ENCODE measurements at places on chromosomes 6 and 20. TPM values are rescaled to one million over a fixed set of nuclear protein-coding genes. Genes with fewer than 3 reads are reported as not detected.
A peak's percentile ranks its signal among the peaks of the same experiment; 100 is the strongest.

DNA sequence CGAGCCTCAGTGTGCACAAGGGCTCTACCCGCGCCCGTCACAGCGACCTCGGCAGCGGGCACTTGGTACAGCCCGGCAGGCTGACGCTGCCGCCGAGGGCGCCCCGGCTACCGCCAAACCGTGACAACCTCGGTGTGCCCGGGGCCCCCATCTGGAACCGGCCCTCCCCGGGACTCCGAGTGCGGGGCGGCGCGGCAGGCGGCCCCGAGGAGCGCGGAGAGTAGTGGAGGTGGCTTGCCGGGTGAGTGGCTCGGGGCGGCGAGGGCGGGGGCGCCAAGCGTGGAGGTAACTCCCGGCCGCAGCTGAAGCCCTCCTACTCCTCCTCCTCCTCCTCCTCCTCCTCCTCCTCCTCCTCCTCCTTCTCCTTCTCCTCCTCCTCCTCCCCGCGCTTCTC lies at the start of gene ISM1:
Gene ISM1, plus strand, starts transcription at position 371 of the 394 bp plus-strand sequence. CDS start 503 bp downstream, outside the sequence.
- no peaks in the 10 kb centered on the region for H3K4me1 ChIP-seq
- no peak within 1 kb of the TSS for H3K27ac ChIP-seq
- peak; percentile 41 for DNase-seq
- peaks cover 24% of the 10 kb centered on the region for H3K27me3 ChIP-seq
- no peaks in the 10 kb centered on the region for H3K36me3 ChIP-seq

GRCh38 chr6:79431537-79431933 lies 105.7 kb downstream of the LCA5 start:
- H3K4me3 ChIP-seq, result no peak overlapping the region
- H3K4me1 ChIP-seq, result no peaks in the 10 kb centered on the region
- no peaks in the 10 kb centered on the region for H3K27me3 ChIP-seq
- no peaks in the 10 kb centered on the region for H3K36me3 ChIP-seq
- no peak overlapping the region for H3K27ac ChIP-seq

DNA sequence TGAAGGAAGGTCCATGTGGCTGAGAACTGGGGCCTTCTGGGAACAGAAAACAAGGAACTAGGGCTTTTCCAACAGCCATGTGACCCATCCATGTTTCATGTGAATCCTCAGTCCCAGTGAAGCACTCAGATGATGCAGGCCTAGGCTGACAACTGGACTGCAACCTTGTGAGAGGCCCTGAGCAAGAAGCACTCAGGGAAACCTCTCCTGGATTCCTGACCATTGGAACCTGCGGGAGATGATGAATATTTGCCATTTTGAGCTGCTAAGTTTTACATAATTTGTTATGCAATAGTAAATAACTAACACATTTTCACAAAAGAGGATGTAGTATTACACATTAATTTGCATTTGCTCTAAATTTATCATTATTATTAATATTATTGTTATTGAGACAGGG lies 38.4 kb upstream of the HLA-G start:
- H3K27ac ChIP-seq, result no peak overlapping the region
- no peaks in the 10 kb centered on the region for H3K36me3 ChIP-seq
- H3K4me1 ChIP-seq, result no peaks in the 10 kb centered on the region

GRCh38 chr6:42361036-42361435 lies 90.7 kb downstream of the TRERF1 start:
- DNase-seq, result no peak
- H3K4me3 ChIP-seq, result no peak overlapping the region

DNA sequence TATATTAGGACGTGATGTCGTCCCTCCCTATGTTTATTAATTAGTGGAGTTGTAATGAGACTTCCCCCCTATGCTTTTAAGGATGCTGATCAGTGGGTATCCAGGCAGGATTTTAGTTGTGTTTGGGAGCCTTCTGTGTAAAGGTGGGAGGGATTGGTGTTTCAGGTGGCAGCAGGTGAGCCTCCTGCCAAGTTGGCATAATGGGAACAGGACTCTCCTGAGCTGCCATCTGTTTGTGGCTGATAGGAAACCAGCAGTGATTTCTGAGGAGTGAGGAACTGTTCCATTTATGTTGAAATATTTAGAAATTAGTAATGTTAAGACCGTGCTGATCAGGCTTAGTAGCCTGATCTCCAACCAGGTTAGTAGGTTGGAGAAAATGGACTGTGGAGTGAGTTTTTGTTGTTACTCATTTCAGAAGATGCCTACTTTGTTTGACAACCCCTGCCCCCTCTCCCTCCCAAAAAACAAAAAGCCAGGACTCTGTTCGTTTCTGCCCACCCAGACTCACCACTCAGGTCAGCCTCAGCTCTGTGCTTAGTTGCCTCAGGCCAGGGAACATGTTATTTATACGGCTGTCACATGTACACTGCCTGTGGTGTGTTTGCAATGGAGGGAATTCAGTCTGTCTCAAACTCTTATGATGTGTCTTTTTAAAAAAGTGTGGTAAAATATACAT lies 55.4 kb upstream of the TULP4 start:
- no peaks in the 10 kb centered on the region for H3K27me3 ChIP-seq
- no peak overlapping the region for H3K4me3 ChIP-seq
- peaks cover 4% of the 10 kb centered on the region for H3K36me3 ChIP-seq

DNA sequence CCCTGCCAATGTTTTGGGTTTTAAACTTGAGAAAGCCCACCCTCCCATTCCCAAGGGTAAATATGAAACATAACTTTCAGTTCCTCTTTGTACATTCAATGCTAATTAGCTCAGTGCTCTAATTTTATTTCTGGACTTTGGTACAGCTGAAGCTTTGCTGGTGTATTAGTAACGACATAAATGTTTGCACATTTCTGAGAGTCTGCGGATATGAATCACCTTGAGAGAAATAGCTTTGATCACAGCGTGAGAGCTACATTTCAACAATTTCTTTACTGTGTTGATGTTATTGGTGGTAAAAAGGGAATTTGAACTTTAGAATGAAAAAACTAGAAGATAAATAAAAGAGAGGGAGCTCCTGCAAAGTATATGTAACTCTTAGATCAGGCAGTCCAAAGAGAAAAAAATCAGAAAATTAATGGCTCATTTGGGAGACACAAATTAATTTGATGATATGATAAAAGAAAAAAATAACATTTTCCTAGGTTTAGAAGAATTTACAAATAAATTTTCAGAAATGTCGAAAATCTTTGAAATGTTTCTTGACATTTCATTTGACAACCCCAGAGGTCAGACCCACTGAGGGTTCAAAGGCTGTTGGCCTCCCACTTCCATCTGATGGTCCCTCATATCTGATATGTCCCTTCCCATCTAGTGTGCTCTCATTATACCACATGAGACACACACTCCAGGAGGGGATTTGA lies 38.5 kb upstream of the CAP2 start:
- no peaks in the 10 kb centered on the region for H3K27me3 ChIP-seq
- H3K27ac ChIP-seq, result no peak overlapping the region
- no peaks in the 10 kb centered on the region for H3K4me1 ChIP-seq

- no peaks in the 10 kb centered on the region for H3K36me3 ChIP-seq
- no peak for DNase-seq
- no peak overlapping the region for H3K27ac ChIP-seq
- H3K4me3 ChIP-seq, result no peak overlapping the region
- H3K27me3 ChIP-seq, result no peaks in the 10 kb centered on the region
Measured at GRCh38 chr6:54096811-54097210, 14.4 kb upstream of the MLIP start.

DNA sequence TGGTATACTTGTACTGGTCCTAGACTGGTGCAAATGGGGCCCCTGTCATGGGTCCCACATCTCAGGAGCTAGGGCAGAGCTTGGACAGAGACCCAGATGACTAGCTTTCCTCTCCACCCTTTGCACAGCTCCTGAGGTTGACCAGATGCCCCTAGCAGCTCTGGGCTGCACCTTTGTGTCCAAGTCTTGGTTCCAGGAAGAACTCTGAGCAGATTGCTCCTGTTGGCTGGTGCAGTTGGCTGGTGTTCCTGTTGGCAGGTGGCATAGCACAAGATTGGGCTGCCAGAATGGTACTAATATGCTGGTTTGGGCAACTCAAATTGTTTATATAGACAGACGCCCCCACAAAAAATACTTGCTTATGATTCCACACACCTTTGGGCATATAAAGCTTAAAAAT lies 89.4 kb upstream of the EZR start:
- no peak for DNase-seq
- H3K27ac ChIP-seq, result no peak overlapping the region
- no peak overlapping the region for H3K4me3 ChIP-seq
- H3K36me3 ChIP-seq, result peaks cover 12% of the 10 kb centered on the region
- H3K4me1 ChIP-seq, result peaks cover 8% of the 10 kb centered on the region
- no peaks in the 10 kb centered on the region for H3K27me3 ChIP-seq

DNA sequence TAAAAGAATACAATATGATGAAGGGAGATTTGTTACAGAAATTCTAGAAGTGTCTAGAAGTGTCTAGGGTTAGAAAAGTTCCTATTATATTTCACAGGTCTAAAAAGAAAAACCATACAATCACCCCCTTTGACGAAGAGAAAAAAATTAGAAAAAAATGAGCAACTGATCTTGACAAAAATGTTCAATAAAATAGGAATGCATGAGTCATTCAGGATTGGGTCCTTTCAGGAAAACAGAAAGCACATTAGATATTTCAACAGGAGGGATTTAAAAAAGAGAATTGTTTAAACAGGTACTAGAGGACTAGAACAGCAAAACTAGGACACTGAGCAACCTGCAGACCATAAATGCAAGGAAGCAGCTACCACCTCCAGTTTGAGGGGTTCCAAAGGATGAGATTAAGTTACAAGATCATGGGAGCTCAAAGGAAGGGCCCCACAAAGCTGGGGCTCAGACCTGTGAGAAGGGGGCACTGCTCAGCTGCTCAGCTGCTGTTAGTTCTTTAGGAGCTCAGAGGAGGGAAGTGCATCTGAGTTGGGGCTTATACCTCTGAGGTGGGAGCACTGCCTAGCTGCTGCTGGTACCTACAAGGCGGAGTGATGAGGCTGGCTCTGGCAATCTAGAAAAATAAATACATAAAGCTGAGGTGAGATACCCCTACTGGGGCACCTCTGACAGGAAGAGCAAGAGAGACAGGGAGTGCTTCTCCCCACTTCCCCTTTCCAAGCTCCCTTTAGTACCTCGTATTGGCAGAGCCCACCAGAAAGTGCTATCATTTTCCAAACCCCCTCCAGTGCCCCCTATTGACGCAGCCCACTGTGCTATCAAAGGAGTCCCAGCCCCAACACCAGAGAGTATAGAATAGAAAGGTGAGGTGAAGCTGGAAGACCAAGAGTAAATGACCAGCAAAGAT lies 27.1 kb upstream of the BEND6 start:
- no peaks in the 10 kb centered on the region for H3K27me3 ChIP-seq
- DNase-seq, result peak; percentile 37
- no peaks in the 10 kb centered on the region for H3K36me3 ChIP-seq
- H3K4me3 ChIP-seq, result no peak overlapping the region

- H3K27ac ChIP-seq, result no peak overlapping the region
- DNase-seq, result peak; percentile 66
- H3K36me3 ChIP-seq, result peaks cover 71% of the 10 kb centered on the region
- H3K4me3 ChIP-seq, result no peak overlapping the region
- H3K27me3 ChIP-seq, result no peaks in the 10 kb centered on the region
Measured at GRCh38 chr6:167238146-167238693, 52.9 kb upstream of the UNC93A start.

- no peak overlapping the region for H3K4me3 ChIP-seq
- no peak for DNase-seq
- H3K36me3 ChIP-seq, result peaks cover 11% of the 10 kb centered on the region
- H3K27ac ChIP-seq, result no peak overlapping the region
- H3K27me3 ChIP-seq, result no peaks in the 10 kb centered on the region
- peaks cover 14% of the 10 kb centered on the region for H3K4me1 ChIP-seq
Measured at GRCh38 chr6:2663123-2663522, 87.6 kb downstream of the MYLK4 start.

GRCh38 chr6:110876806-110877564 lies 2.4 kb downstream of the AMD1 start:
- H3K27ac ChIP-seq, result no peak overlapping the region
- peaks cover 15% of the 10 kb centered on the region for H3K36me3 ChIP-seq
- DNase-seq, result no peak
- peak overlapping the region; percentile 97 for H3K4me3 ChIP-seq
- H3K27me3 ChIP-seq, result no peaks in the 10 kb centered on the region

- H3K27ac ChIP-seq, result no peak overlapping the region
- H3K27me3 ChIP-seq, result no peaks in the 10 kb centered on the region
- DNase-seq, result no peak
- no peaks in the 10 kb centered on the region for H3K36me3 ChIP-seq
Measured at GRCh38 chr6:93300661-93301060, 118.7 kb downstream of the EPHA7 start.

DNA sequence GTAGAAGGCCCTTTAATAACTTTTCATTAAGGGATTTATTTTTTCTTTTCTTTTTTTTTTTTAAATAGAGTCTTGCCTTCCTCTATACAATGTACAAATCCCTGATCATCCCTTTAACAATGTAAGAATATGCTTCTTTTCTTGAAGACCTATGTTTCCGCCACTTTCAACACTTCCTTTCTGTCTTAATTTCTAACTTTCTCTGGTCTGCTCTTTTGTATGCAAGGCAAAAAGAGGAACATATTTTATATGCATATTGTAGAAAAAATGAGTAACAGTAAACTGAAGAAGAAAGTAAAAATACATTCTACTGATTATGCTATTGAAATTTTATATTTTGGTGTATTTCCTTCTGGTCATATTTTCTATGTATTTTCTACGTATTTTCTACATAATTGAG lies 484.7 kb downstream of the TFAP2B start:
- no peaks in the 10 kb centered on the region for H3K4me1 ChIP-seq
- no peak overlapping the region for H3K4me3 ChIP-seq
- DNase-seq, result no peak
- no peaks in the 10 kb centered on the region for H3K27me3 ChIP-seq

- H3K27me3 ChIP-seq, result no peaks in the 10 kb centered on the region
- no peak overlapping the region for H3K27ac ChIP-seq
- no peaks in the 10 kb centered on the region for H3K4me1 ChIP-seq
- DNase-seq, result no peak
- no peak overlapping the region for H3K4me3 ChIP-seq
- no peaks in the 10 kb centered on the region for H3K36me3 ChIP-seq
Measured at GRCh38 chr20:23309781-23310180, 40.8 kb upstream of the NXT1 start.

DNA sequence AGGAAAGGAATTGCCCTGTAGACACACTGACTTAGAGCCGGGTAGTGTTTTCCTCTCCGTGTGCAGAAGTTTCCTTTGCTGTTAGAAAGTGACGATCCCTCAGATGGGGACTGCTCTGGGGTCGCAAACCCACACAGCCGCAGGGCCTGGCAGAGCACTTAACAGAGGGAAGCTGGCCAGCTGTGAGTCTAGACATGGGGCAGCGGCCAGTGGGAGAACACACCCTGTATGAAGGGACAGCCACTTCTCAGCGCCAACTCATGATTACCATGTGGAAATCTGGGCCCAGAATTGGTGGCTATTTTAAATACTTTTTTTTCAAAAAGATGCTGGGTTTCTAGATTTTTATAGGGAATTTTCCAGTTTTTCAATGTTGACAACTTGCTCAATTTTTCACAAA lies 39.4 kb downstream of the SLC9A8 start:
- H3K4me3 ChIP-seq, result no peak overlapping the region
- no peaks in the 10 kb centered on the region for H3K36me3 ChIP-seq
- no peak overlapping the region for H3K27ac ChIP-seq
- H3K27me3 ChIP-seq, result no peaks in the 10 kb centered on the region
- H3K4me1 ChIP-seq, result peaks cover 3% of the 10 kb centered on the region
- DNase-seq, result no peak

- no peaks in the 10 kb centered on the region for H3K27me3 ChIP-seq
- DNase-seq, result no peak
- H3K4me1 ChIP-seq, result no peaks in the 10 kb centered on the region
- H3K4me3 ChIP-seq, result peak overlapping the region; percentile 54
Measured at GRCh38 chr6:26016963-26017631, 54.5 kb downstream of the TRIM38 start.

GRCh38 chr6:30810813-30811339 lies 66.5 kb upstream of the IER3 start:
- no peaks in the 10 kb centered on the region for H3K27me3 ChIP-seq
- H3K4me1 ChIP-seq, result peaks cover 6% of the 10 kb centered on the region
- peak; percentile 45 for DNase-seq
- H3K4me3 ChIP-seq, result no peak overlapping the region
- H3K27ac ChIP-seq, result no peak overlapping the region

The PFDN6 gene
- total RNA-seq, result 85.8 TPM

The TLDC2 gene
- total RNA-seq, result not detected

The LHFPL5 gene
- not detected for total RNA-seq

All from H9 (cell line).